ENCODE measurements at places on chromosomes 12 and 14.

DNA sequence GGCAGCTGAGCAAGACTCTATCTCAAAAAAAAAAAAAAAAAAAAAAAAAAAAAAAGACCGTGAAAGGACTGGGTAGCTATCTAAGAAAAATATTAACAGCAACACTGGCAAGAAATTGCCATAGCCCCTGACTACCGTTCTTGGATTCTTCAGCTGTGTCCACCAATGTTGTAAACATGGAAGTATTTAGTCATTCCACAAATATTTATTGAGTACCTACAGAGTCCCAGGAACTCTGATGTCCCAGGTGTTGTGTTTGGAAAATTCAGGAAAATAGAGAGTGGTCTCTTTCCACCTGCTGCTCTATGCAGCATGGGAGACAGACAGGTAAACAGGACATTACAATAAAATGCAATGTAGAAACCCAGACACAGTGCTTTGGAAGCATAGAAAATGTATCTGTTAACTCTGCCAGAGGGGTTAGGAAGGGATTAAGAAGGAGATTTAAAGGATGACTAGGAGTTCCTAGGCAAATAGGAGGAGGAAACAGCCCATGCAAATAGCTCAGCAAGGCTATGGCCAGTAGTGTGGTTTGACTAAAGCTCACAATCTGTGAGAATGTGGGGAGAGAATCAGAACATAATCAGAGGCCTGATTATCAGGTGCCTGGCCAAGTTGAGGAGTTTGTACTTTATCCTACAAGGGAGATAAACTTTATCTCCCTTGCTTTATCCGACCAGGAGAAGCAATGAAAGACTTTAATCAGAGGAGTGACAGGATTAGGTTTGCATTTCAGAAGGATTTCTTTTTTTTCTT, 2.1 kb upstream of the DLST start:
- no peak for DNase-seq

GRCh38 chr14:64510825-64511671, 6.5 kb downstream of the ZBTB1 start:
- DNase-seq = peak; percentile 45

GRCh38 chr12:89694542-89694941, 14.1 kb downstream of the ATP2B1 start:
- DNase-seq = no peak

- DNase-seq = no peak
These were observed 53.7 kb upstream of the PLEKHA5 start for GRCh38 chr12:19075711-19076340.

DNA sequence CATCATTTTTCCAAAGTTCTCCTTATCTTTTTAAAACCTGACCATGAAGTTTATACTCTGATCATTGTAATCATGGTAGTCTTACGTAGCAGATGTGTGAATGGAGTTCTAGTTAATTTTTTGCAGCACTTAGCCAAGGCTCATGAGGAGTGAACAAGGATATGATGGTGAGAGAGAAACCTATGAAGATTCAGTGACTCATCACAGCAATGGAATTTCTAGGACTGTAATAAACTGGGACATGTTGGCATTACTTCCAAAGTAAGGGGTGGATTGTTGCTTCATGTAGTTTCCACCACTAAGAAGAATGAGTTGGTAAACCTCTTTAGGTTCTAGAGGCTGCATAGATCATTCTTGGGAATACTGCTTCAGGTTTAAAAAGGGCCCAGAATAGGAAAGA, 102.7 kb downstream of the LRRIQ1 start:
- no peak for DNase-seq

- DNase-seq = no peak
These were observed 177.6 kb downstream of the SNAPC1 start for GRCh38 chr14:61939776-61940175.

DNA sequence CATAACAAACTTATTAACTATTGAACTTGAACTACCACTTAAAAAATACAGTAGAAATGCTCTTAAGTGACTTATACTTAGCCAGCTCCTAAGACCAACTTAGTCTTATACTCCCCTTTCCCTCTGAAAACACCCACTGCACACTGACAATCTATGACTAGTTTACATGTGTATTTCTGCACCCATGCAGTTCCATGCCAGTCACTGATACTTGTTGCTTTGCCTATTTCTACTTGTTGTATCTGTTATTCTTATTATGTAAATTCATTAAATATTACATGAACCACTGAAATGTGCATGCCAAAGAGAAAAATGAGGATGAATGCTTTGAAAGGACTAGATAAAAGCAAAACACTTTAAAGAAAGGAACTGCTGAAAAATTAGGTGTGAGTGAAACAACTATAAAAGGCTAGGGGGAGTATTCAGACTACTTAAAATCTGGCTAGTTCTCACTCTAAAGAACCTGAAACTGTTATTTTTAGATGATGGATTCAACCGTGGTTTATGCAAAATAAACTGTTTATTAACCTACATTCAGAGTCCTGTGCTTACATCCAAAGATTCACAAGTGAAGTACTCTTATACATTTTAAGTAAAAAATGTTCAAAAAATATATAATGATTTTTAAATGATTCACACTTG, 74.7 kb downstream of the RPS6KA5 start:
- DNase-seq = no peak

GRCh38 chr12:30701056-30701455, 5.4 kb upstream of the IPO8 start:
- no peak for DNase-seq

DNA sequence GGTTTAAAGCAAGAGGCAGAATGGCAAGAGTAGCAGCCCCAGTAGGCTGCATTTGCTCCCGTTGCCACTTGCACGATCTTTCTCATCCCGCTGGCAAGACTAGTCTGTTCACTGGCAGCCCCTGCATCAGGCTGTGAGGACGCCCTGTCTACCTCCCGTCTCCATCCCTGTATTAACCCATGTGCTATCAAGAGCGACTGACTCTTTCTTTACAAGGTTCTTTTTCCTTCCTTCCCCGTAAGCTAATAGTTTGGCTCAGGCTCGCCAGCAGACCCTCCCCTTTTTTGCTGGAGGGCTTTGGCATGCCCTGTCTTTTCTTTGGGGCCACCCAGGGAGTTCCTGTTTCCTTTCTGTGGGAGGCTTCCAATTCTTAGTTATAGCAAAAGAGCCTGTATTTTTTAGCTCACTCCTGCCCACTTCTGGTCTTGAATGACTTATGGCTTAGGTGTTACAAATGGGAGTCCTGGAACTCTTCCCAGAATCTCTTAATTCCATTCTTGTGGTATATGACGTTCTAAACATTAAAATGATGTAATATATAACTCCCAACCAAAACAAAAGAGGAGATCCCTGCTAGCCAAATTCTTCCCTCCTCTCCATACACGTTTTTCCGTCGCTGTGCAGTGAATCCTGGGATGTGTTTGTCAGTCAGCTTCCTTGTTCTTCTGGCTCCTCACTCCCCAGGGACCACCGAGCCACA, 149.0 kb downstream of the PRKCH start:
- peak; percentile 80 for DNase-seq

- no peak for DNase-seq
These were observed 43.9 kb upstream of the ACTN1 start for GRCh38 chr14:69023035-69023434.

- no peak for DNase-seq
These were observed 722.1 kb downstream of the TMTC2 start for GRCh38 chr12:83408851-83409250.

DNA sequence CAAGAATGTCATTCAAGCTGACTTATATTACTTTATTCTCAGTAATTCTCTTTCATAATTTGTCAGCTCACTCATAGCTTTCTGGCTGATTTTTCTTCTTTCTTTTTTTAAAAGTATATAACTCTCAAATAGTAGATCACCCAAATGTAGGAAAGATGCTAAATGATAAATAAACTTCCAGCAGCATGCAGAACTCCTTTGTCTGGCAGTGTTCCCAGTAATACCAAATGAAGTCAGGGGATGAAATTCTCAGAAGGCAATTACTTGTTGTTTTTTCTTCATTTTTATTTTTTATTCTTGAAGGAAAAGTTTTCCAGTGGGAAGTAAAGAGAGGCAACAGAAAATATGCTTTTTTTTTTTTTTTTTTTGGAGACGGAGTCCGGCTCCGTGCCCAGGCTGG, 133.3 kb upstream of the SLCO1C1 start:
- DNase-seq = no peak

GRCh38 chr12:42691991-42692557, 102.5 kb upstream of the PRICKLE1 start:
- DNase-seq = no peak

GRCh38 chr12:54932038-54932437, 52.5 kb downstream of the TESPA1 start:
- no peak for DNase-seq
